ENCODE measurements at places on chromosomes 16 and 17.

DNA sequence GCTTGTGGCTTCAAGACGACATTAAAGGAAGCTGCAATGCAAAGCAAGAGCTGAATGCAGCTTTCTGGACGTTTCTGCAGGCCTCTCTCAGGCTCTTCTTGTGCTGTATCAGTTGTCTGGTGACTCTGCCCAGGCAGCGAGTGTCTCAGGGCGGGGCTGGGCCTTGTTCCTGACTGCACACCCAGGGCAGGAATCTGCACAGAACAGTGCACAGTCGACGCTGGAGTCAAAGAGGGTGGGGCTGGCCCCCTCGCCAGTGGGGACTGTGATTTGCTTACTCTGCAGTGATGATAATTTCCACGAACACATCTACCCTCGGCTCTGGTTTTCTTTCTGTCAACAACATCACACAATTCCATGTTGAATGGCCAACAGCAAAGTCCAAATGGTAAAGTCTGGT lies 60.7 kb downstream of the IRF8 start:
- DNase-seq = no peak

DNA sequence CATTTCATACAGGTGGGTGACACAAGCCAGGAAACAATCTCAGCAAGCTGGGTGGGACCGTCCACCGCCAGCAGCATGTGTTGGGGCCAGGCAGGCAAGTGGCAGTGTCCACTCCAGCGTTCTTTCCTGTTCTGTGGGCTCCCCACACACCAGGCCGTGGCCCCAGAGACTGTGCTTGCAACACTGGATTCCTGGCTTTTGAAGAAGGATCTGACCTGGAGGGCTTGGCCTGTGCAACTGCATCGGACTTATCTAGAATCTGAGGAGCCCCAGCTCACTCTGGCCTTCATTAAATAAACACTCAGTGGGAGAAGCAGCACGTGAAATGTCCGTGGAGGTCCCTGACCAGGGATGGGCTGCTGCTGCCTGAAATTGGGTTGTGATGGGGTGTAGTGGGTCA lies 3.2 kb downstream of the KSR1 start:
- DNase-seq = no peak

GRCh38 chr17:16977932-16978331 lies 6.0 kb upstream of the TNFRSF13B start:
- no peak for DNase-seq

- DNase-seq = no peak
Observed at GRCh38 chr16:13041646-13042290, 140.4 kb downstream of the SHISA9 start.

DNA sequence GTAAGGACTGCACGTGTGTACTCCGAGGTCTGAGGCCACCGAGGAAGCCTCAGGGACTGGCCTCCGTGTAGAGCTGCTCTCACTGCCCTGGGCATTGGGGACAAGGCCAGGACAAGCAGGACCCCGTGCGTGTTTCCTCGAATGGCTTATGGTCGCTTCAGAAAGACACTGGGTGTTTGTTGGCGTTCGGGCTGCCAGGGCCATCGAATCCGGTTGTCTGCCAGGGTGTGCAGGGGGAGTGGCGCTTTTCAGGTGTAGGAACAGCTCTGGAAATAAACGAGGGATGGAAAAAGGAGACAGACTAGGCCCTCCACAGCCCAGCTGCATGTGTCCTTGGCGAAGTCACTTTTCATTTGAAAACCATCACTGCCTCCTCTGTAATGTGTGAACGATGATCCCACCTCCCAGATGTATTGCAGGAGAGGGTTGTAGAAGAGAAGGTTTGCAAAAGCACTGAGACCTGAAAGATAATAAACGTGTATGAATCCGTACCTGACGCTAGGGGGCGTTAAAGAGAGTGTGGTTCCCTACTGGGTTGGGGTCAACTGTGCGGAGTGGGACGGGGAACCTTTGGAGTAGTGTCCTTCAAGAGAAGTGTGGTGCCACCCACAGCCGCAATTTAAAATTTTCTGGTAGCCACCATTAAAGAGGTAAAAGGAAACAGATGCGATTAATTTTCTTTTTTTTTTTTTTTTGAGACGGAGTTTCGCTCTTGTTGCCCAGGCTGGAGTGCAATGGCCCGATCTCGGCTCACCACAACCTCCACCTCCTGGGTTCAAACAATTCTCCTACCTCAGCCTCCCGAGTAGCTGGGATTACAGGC lies 2.1 kb upstream of the ZSCAN10 start:
- DNase-seq = no peak

DNA sequence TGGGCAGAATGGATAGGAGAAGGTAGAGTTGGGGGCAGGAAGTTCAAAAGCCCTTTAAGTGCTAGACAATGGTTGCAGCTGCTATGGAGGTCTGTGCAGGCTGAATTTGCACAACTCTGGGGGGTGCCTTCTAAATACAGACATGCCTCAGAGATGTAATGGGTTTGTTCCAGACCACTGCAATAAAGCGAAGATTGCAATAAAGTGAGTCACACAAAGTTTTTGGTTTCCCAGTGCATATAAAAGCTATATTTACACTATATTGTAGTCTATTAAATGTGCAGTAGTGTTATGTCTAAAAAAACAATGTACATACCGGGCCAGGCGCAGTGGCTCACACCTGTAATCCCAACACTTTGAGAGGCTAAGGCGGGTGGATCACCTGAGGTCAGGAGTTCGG lies 60.5 kb upstream of the MYOCD start:
- no peak for DNase-seq

DNA sequence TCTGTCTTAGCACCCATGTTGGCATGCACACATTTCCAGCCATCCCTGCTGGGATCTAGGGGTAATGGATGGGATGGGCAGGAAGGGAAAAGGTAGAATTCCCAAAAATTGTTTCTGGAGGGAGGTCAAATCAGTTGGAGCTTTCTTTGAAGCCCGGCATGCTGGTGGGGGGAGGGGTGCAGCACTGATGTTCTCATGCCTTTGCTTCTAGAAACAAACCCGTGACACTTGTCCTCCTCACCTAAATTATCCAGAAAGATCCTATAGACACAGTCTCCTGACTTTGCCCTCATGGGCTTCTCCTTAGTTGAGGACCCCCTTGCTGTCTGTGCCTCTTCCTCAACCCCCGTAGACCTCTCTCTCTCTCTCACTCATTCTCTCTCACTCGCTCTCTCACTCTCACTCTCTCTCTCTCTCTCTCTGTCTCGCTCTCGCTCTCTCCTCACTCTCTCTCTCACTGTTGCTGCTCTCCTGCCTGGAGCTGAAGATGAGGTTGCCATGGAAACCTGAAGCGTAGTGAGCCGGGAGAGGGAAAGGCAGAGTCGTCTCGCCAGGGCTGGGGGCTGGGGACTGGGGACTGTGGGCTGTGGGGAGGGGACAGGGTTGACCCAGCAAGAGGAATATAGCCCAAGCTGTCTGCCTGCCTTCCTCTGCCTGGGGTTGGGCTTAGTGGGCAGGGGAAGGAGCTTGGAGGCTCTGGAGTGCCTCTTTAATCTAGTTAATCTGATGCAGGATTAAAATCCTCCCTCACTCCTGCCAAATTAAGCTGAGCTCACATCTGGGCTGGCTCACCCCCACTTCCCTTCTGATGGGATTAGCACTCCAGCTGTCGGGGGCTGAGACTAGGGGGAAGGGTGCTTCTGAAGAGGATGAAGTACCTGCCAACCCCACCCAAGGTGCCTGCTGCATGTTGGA lies 16.1 kb downstream of the LASP1 start:
- no peak for DNase-seq

- DNase-seq = no peak
Observed at GRCh38 chr16:54652201-54652770, 278.4 kb upstream of the IRX5 start.

DNA sequence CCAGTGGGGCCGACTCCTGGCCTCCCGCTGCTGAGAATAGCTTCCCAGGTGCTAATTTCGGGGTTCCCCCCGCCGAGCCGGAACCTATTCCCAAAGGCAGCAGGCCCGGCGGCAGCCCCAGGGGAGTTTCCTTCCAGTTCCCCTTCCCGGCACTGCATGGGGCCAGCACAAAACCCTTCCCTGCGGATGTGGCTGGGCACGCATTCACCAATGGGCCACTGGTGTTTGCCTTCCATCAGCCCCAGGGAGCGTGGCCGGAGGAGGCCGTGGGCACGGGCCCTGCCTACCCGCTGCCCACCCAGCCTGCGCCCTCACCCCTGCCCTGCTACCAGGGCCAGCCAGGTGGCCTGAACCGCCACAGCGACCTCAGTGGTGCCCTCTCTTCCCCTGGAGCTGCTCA lies 24.9 kb upstream of the ZFPM1 start:
- no peak for DNase-seq

GRCh38 chr17:1630662-1631061 lies 2.0 kb upstream of the SLC43A2 start:
- DNase-seq = no peak

- no peak for DNase-seq
Observed at GRCh38 chr16:57413301-57413730, 8.7 kb downstream of the CCL17 start.

- DNase-seq = no peak
Observed at GRCh38 chr17:12358477-12358876, 307.2 kb upstream of the MYOCD start.

- DNase-seq = peak; percentile 87
Observed at GRCh38 chr16:57479205-57479975, 6.9 kb downstream of the DOK4 start.
